ENCODE measurements at places on chromosomes 2 and 18. TPM values are rescaled to one million over a fixed set of nuclear protein-coding genes. Genes with fewer than 3 reads are reported as not detected.

- no peak for ATAC-seq
These were observed 2.9 kb upstream of the DLX2 start for GRCh38 chr2:172105471-172106107.

DNA sequence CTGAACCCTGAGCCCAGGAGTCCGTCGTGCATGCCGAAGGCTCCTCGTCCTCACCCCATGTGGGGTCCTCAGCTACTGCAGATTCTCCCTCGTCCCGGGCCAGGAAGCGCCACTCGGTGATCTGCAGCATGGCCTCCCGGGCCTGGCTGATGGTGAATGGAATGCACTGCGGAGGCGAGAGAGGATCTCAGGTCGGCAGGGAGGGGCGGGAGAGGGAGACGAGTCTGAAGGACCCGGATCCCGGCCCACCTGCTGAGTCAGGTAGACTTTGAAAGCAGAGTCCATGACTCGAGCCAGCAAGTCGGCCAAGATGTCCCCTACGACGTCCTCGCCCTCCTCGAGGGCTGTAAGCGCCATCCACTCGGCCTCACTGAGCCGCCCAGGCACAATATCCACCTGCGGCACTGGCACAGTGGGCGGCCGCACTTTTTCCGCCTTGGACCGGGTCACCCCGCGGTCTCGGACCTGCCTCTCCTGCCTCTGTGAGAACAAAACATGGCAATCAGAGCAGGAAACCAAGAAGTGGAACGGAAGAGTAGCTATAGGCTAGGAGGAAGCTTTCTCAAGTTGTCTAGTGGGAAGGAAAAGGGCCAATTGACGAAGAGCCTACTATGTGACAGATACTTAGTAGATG is 5.5 kb downstream of the C2orf81 start:
- no peak for ATAC-seq

DNA sequence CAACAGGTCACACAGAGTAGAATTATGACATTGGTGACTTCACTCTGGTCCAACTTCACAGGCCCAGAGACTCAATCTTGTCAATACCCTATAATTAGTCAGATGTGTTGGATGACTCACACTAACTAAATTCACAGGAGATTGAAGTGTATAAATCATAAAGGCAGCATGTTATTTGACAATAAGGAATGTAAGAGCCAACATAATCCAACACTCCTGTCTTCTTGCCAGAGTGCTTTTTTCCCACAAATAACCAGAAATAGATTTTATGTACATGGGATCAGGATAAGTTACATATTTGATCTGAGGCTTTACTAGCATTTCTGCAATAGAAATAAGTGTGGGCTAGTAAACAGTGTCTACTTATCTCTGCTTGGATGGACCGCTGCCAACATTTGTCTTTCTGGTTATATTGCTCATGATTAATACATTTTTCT is 42.2 kb upstream of the ZSWIM2 start:
- no peak for ATAC-seq

DNA sequence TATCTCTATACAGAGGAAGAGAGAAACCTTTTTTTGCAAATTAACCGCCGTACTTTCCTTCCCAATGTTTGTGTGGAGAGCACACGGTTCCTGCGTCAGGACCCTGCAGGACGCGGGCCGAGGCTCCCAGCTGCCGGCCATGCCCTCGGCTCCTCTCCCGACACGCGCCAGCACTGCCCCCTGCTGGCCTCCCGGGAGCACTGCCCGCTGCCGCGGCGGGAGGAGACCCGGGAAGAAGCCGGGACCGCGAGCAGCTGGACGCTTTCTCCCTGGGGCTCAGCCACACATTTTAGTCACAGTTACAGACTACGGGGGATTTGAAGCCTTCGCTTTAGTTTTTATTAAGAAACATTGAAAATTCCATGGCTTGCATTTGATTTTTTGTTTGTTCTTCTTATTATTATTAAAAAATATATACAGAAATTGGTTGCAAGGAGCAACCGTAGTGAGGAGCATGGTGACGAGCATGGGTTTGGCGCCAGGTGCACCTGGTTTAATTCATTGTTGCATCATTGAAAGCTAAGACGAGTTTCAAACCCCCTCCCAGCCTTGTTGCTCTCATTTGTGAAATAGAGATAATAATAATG is 401.2 kb downstream of the GALR1 start:
- peak; percentile 60 for ATAC-seq

DNA sequence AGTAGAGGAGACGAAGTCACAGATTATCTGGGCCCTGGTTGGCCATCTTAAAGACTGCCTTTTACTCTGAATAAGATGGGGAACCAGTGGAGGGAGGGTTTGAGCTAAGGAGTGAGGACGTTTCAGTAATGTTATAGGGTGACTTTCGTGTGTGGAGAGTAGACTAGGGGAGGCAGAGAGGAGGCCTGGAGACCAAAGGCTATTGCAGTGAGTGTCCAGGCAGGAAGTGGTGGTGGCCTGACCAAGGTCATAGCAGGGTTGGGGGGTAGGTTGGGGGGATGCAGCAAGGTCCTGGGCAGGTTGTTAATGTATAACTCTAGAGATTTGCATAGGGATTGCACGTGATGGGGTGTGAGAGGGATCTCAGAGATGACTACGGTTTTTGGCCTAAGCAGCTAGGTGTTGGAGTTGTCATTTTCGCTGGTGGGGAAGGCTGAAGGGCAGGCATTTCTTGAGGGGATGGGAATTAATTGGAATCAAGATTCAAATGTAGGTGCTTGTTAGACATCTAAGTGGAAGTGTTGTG is 4.9 kb downstream of the CEP192 start:
- ATAC-seq: no peak

GRCh38 chr18:35938158-35938557 is 34.3 kb upstream of the RMP24 start:
- peak; percentile 56 for ATAC-seq

DNA sequence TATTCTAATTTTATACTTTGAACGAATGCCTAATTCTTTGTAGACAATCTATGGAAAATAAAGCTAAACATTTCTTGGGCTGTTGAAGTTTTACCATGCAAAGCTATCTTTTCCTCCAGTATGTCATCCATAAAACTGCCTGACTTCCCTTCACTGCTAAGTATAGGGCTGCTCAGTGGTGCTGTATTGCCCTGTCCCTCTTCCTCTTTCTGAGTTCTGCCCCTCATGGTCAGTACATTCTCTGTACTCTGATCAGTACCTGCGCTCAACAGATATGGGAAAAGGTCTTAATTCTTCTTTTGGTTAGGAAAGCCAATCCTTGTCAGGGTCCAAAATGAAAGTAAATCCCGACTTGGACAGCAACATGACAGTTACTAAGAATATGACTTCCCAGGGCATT is 321.9 kb downstream of the RAD51AP2 start:
- no peak for ATAC-seq

DNA sequence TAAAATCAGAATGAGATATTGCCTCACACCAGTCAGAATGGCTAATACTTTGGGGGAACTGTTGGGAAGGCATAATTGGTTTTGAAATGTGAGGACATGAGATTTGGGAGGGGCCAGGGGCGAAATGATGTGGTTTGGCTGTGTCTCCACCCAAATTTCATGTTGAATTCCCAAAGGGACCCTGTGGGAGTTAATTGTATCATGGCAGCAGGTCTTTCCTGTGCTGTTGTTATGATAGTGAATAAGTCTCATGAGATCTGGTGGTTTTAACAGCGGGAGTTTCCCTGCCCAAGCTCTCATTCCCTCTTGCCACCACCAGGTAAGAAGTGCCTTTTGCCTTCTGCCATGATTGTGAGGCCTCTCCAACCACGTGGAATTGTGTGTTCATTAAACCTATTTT is 59.6 kb downstream of the CSRNP3 start:
- no peak for ATAC-seq

GRCh38 chr2:85792783-85793441 is 39.1 kb downstream of the ATOH8 start:
- ATAC-seq: no peak

- ATAC-seq: no peak
These were observed 52.5 kb upstream of the TTN start for GRCh38 chr2:178859730-178860129.

- no peak for ATAC-seq
These were observed 116.2 kb downstream of the METTL8 start for GRCh38 chr2:171317492-171318125.

GRCh38 chr18:23504720-23505119 is 1.4 kb downstream of the RMC1 start:
- no peak for ATAC-seq

DNA sequence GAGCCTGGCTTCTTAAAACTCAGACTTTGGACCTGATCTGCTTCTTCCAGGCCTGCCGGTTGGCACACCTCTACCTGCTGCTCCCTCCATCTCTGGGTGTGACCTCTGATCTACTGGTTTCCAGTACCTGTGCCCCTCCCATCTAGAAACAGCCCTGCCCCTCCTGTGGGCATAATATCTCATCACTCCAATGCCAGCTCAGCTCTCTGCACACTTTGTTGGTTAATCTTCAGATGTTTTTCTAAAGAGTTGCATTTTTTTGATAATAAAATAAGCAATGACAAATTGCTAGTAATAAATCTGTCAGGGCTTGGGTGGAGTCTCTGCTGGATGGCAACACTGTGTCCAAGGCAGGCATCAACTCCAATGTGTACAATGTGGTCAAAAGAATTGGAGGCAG is 89.6 kb upstream of the PPP1CB start:
- peak; percentile 84 for ATAC-seq

DNA sequence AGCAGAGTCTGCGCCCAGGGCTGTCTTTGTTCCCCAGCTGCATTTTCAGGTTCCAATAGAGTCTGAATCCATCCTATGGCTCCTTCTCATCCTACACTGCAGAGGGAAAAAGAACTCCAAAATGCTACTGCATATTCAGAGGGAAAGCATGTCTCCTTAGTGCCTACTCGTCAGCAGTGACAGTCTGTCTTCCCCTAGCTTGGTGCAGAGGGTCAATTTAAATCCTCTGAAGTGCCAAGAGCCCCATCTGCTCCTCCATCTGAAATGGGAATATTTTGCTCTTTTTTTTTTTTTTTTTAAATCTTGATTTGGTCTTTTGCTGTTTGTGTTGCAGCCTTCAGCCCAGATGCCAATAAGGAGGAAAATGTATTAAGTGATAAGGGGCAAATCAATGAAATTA is 199.3 kb downstream of the RNF144A start:
- no peak for ATAC-seq

BMPR2 gene
- total RNA-seq: 22.7 TPM

ASB18 gene
- total RNA-seq: not detected

SLC16A14 gene
- 3.8 TPM for total RNA-seq

FAM237A gene
- not detected for total RNA-seq

FARP2 gene
- total RNA-seq: 33.5 TPM

MTCL1 gene
- 9.9 TPM for total RNA-seq

LIMS3 gene
- not detected for total RNA-seq

PARD6G gene
- 33.8 TPM for total RNA-seq
